ENCODE measurements at places on chromosomes 1 and 21.

DNA sequence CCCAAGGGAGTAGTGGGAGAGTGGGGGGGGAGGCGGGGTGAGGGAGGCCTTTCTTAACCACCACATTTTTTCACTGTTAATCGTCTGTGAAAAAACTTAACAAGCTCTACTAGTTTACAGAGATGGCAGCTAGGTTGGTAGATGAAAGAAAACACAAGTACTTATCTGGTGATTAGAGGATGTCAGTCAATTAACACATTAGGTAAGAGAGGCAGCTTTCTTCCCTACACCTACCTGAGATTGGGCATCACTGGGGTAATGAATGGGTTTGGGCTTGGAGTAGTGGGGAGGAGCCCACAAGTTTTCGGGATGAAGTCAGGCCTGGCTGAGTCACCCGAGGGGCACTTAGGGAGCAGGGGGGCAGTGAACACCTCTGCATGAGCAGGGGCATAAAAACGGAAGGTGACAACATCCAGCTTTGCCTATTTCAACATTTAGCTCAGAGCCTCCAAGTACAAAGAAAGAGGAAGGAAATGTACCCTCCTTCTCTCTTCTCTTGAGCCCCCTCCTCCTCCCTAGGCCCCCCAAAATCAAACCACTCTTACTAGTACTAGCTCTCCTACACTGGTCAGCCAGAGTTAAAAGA lies 2.5 kb downstream of the LBR start:
- DNase-seq: no peak

GRCh38 chr1:50978144-50978851 lies 8.3 kb downstream of the CDKN2C start:
- DNase-seq: peak; percentile 91

GRCh38 chr1:8025061-8025670 lies 943 bp downstream of the ERRFI1 start:
- no peak for DNase-seq

DNA sequence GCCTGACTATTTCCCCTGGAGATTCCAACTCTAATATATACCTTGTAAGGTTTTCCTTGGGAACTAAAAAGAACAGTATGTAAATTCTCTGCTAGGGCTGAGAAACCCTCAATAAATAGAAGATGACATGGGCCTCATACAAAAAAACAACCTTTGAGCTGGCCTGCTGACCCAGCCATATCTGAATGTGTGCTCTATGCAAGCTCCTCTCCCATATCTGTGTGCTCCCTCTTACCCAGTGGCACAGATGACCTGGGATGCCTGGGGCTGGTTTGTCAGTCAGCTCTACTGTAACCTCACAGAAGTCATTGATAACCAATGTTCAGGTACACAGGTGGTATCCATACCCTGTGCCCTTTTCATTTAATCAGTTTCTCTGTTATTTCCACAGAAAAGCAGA lies 329.2 kb downstream of the SEC16B start:
- no peak for DNase-seq

- DNase-seq: no peak
Observed at GRCh38 chr1:213464786-213465460, 413.9 kb downstream of the RPS6KC1 start.

DNA sequence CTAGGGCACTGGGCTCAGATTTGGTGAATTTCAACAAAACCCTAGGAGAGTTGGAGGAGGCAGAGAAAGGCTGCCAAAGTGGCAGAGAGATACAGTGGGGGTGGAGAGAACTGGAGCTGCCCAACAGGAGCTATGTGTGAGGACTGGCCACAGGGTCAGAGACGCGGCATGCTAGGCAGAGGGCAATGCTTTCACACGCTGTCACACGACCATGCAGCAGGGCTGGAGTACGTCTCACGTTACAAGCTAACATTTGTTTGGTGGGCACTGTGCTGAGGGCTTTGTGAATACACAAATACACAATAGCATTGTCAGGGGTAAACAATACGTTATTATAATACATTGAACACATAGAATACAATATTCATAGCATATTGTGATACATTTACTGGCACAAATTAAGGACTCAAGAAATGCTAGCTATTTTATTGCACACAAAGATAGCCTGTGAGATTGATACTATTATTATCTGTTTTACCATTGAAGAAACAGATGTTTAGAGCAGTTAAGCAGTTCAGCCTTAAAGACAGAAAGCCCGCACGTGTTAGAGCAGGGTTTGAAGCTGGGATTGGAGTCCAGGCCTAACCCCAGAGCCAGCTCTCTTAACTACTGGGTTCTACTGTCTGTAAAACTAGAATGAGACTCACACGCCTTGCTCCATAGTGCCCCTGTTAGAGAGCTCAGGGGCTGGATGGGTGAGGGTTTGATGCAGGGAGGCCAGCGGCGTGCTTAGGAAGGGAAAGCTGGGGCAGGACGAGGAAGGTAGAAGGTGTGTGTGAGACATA lies 4.5 kb downstream of the RAB7B start:
- DNase-seq: no peak

DNA sequence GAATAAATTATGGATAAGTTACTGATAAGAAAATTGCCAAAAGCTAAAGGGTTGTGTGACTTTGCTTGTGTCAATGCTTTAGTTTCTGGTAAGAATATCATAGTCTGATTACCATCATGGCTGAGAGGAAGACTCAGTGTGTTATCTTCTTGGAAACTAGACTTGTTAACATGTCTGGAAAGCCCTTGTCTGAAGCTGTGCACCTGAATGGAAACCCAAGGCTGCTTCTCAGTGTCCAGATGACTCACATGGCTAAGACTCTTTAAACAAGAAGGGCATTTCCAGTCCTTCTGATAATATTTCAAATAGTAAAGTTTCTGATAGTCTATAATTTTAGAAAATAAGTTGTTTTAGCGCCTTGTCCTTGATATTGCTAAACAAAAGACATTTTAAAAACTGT lies 1092.7 kb downstream of the PLA2G4A start:
- no peak for DNase-seq

DNA sequence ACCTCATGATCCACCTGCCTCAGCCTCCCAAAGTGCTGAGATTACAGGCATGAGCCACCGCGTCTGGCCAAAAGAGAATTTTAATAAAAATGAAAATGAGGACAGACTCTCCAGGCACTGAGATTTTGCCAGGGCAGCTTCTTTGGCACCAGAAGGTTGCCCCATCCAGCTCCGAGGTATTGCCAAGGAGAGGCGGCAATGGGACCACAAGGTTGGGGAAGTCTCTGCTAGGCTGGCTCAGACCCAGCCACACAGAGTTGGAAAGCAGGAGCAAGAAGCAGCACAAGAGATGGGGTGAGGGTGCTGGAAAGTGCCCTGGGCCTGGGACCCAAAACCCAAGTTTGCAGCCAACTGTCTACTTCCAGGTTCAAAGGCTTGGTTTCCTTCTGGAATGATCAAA lies 200.9 kb downstream of the HHIPL2 start:
- no peak for DNase-seq
